NK-92 treated with Interleukin-12 subunit alpha and Interleukin-12 subunit beta, amount 100 ng/mL, for 24 hours (cell line): ENCODE measurements at places on chromosomes 1 and 21.

DNA sequence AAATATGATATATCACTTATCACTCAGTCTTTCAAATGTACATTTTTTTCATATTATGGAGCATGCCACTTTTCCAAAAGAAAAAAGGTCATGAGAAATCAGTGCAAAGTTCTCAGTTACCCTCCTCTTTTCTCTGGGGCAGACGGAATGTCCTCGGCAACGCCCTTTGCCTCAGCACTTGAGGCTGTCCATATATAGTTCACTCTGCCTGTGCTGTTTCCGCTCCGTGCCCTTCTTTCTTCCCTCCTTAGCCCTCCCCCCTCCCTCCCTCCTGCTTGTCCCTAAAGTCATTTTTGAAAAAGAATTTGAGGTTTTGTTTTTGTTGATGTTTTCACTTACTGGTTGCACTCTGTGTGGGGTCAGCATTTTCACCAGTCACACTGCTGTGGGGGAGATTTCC is 5.4 kb downstream of the BARHL2 start:
- DNase-seq = no peak

DNA sequence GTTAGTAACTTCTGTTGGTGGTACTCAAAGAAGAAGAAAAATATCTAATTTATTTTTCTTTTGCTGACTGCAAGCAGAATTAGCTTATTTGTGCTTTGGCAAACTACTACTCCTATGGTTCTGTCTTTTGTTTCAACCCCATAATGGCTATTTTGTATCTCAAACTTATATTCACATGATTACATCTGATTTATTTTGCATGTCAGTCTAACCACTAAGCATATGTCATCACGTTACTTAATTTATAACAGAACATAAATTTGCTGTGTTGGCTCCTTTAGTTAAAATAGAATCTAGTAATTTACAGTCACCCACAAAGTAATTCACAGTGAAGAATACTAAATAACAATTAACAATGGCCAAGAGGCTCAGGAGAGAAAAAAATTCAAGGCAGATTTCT is 39.1 kb upstream of the CNN3 start:
- DNase-seq = no peak

- DNase-seq = no peak
Observed at GRCh38 chr1:105664495-105664894, 1392.0 kb upstream of the PRMT6 start.

GRCh38 chr1:11673089-11673769 is 7.7 kb downstream of the MAD2L2 start:
- DNase-seq = no peak

DNA sequence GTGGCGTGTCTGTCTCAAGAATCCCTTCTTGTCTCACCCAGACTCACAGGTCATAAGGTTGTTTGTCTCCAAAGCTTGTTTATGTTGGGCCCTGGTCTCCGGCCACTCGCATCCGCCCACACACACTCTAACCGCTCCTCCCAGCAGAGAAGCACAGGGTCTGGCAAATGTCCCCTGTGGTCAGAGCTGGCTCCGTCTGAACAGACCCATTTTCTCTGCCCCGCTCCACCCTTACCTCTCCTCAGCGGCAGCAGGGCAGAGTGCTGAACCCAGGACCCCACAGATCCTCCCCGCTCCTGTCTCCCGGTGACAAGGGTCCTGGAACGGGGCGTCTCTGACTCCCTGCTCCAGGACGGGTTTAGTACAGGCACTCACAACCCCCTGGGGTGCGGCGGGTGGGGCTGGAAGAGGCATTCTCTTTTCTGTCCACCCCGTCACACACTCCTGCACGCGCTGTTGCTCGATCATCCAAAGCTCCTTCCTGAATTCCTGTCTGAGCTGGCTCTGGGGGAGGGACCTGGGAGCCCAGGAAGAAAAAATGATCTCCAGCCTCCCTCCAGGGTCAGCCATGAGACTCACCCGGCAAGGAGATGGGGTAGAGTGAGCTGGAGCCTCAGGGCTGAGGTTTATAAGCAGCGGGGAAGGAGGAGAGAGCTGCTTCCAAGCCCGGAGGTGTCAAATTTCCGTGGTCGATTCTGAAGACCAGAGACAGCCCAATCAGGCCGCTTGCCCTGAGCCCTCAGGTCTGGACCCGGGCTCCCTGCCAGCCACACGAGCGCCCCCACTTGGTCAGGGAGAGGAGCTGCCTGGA is at the start of gene S100A13:
Gene S100A13, minus strand, starts transcription at position 602 of the 811 bp plus-strand sequence. CDS start 1,033 bp downstream, outside the sequence.
- DNase-seq = no peak

DNA sequence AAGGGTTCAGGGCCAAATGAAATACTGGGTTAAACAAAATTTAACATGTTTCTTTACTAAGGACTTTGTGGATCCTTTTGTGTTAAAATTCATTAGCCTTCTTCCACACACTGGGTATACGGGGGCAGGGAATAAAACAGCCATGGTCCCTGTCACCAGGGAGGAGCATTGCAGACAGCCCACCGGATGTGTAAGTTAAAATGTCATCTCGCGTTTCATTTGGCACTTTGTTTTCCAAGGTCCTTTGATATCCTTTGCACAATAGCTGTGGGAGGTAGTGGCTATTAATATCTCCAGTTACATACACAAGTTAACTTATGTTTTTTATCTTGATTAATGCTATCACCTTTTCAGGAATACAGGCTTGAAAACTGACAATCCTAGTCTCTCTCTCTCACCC is 172.7 kb downstream of the BARHL2 start:
- no peak for DNase-seq

DNA sequence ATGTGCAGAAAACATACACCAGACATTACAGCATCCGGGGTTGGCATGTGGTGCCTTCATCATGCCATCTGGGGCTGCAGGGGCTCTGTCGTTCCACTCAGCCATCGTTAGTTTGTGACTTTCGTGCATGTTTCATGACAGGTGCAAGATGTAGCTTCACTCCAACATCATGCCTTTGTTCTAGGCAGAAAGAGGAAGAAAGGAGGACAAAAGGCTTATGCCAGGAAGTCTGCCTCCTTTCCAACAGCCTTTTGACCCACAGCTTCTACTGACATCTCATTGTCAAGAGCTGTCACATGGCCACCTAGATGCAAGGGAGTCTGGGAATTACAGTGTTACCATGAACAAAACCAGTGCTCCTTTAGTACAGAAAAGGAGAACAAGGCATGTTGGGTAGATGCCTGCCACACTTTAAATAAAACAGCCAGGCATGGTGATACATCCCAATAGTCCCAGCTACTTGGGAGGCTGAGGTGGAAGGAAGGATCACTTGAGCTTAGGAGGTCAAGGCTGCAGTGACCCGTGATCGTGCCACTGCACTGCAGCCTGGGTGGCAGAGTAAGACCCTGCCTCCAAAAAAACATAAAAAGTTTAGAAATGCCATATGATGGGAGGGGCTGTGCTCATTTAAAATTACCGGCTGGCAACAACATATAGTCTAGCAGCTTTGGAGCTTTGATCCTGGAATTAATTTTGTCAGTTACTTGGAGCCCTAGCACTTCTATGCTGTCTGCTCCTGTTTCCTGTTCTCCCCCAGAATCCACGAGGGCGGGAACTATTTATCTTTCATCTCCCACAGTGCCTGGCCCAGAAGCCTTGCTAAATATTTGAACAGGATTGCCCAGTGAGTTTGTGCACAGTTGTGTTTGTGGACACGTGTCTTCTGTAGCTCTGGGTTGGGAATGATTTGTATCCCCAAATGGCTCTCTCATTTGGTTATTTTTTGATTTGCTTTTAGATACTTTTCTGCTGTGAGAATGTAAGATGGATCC is 7.4 kb downstream of the DOP1B start:
- no peak for DNase-seq

DNA sequence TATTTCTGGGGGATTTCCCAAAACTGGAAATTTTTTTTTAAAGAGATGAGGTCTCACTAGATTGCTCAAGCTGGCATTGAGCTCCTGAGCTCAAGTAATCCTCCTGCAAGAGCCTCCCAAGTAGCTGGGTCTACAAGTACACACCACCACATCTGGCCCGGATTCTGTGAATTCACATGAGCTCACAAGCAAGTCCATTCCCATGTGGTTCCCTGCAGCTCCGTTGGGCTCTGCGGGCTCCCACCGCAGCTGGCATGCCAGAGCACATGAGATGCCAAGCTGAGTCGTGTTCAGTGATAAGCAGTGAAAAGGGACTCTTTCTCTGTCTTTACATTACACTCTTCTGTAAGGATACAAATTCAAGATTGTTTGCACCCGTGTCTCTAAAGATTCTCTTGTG is 21.9 kb upstream of the TTF2 start:
- no peak for DNase-seq

- DNase-seq = no peak
Observed at GRCh38 chr1:63693944-63694571, 79.8 kb upstream of the ROR1 start.

GRCh38 chr21:14541841-14542490 is 4.1 kb downstream of the SAMSN1 start:
- no peak for DNase-seq

DNA sequence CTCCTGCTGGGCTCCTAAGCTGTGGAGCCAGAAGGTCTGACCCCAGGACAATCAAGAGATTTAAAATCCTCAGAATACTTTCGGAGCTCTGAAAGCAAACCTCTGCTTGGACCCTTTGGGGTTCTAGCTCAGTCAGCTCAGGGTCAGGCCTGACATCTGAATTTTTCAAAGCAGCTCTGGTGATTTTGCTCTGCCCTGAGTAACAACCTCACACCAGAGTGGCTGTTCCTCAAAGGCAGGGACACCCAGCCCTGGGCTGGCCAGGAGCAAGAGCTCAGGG is 11.9 kb downstream of the SLC1A7 start:
- no peak for DNase-seq

- no peak for DNase-seq
Observed at GRCh38 chr21:32978331-32979270, 47.1 kb upstream of the OLIG2 start.

GRCh38 chr1:25808481-25809244 is 8.7 kb downstream of the SELENON start:
- no peak for DNase-seq

DNA sequence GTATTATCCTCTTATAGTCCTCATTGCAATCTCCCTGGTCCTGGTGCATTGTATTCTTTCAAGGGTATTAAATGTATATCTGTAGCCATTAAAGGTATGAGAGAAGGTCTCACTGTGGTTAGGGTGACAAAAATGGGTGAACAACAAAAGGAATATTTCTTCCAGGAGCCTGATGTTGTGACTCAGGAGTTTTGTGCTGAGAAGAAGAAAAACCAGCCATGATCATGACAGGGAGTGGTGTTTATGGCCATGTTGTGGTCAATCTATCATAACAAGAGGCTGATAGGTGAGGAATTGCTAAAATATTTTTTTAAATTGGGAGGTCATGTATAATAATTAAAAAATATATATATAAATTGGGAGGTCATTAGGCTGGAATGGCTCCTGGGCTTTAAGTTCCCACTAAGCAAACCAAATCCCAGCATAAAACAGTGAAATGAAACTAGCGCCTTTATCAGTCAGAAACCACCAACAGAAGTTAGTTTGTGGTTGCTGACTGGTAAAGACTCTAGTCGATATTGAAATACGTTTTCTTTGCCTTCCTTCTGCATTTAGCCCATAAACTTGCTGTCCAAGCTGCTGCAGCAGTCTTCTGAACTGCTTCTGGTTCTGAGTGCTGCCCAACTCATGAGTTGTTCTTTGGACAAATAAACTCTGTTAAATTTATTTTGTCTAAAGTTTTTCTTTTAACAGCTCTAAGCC is 60.3 kb downstream of the TBX19 start:
- no peak for DNase-seq

DNA sequence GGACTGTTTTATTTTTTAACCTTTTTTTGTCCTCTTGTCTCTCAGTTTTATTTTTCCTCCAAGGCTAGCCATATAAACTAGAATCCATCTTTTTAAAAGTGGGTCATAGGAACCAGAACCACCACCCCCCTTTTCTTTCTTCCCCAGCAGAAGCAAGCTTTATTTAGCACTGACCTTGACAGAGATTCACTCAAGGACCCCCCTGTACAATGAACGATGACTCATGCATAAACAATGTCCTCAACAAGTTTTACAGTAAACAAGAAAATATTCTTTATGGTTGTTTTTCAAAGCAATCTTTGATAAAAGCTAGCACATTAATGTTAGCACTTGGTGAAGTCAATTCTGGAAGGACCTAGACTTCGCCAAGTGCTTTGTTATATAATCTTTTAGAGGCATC is 14.1 kb downstream of the PKN2 start:
- no peak for DNase-seq

DNA sequence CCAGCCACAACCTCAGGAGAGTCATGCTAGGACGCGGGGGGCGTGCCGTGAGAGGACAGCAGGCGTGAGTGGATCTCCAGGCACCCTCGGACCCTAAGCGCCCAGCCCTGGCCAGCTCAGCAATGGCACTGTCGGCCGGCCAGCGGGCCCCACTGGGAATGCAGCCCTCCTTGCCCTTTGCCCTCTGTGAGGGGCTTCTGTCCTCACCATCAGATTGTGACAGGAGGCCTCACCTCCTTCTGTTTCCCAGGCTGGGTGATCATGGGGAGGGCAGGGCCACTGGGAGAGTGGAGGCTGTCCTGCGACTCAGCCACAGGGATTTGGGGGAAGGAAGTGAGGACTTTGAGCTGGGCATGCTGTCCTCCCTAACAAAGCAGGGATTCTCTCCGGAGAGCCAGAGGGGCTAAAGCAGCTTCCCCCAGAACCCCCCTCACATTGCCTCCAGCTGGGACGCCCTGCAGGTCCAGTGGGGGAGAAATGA is 6.6 kb upstream of the LRRC3 start:
- no peak for DNase-seq

DNA sequence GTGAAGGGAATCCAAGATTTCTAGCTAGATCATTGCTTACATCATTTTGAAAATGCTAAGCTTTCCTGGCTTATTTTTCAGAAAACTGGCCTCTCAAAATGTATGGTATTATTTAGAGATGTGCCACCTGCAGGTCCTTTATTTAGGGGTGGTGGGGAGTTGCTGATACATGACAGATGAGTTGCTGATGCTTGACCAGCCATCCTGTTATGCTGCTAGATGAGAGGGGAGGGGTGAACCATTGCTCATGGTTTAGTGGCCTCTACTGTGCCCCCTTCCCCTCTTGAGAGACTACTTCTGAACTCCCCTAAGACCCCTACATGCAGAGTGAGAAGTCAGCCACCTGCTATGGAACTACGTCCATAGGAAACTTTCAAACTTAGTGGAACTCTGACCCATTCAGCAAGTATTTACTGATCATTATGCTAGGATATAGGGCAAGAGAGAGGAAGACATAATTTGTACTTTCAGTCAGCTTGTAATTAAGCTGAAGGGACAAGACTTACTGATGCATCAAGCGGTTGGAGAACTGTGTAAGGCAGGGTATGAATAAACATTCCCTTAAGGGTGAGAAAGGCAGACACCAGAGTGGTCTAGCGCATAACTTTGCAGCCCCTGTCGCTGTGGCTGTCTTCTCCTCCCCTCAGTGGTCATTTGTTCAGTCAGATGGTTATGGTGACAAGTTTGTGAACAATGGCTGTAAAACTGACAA is 34.6 kb downstream of the SLAMF6 start:
- DNase-seq = no peak

GRCh38 chr1:214518361-214518760 is 33.0 kb downstream of the PTPN14 start:
- no peak for DNase-seq

DNA sequence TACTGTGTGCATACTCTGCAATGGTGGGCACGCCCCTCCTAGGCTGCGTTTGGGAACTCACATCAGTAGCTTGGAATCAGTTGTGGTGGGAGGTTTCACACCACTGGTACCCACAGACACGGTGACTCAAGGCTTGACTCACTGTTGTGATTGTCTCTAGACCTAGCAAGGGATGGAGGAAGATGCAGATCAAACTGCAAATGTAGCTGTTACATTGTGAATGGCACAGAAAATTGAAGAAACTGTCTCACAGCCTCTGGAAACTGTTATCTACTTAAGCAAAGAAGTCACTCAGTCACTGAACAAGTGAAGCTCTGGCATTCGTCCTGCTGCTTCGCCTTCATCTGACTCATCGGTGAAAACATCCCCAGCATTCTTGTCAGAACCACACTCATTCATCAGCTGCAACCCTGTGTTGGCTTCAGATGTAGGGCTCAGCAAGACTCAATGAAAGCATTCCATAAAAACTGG is 59.5 kb downstream of the POFUT2 start:
- DNase-seq = peak; percentile 84
